ENCODE measurements at places on chromosomes 2 and 18.

GRCh38 chr2:88499204-88499603, 46.7 kb upstream of the FOXI3 start:
- no peak for DNase-seq

DNA sequence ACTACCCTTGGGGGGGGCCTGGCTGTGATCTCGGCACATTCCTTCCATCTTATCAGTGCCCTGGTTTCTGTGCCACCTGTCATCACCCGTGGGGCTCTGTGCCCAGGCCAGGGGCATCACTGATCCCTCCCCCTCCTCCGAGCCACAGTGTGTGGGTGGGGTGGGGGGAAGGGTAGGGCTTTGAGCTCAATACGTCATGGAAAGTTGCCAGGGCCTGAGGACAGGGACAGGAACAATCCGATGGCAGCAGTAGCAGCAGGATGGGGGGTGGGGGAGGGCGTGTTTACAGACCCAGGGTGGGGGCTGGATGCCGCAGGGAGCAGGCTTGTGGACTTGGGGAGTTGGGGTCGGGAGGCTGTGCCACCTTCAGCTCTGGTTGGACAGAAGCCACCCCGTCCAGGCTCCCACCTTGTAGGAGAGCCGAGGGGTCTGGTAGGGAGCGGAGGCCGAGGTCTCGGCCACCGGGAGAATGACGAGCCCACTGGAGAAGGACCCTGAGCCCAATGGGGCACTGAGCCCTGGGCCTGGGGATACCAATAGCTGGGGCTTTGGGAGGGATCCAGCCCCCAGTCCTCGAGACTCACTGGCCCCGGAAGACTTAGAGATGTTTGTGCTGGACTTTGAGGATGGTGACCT, 3.5 kb downstream of the SLC4A3 start:
- no peak for DNase-seq

- DNase-seq = no peak
Observed at GRCh38 chr2:196066291-196067087, 2.1 kb downstream of the DNAH7 start.

- DNase-seq = no peak
Observed at GRCh38 chr2:27013738-27014137, 19.0 kb upstream of the TMEM214 start.

GRCh38 chr2:109611467-109612095, 2.2 kb downstream of the SEPTIN10 start:
- no peak for DNase-seq

DNA sequence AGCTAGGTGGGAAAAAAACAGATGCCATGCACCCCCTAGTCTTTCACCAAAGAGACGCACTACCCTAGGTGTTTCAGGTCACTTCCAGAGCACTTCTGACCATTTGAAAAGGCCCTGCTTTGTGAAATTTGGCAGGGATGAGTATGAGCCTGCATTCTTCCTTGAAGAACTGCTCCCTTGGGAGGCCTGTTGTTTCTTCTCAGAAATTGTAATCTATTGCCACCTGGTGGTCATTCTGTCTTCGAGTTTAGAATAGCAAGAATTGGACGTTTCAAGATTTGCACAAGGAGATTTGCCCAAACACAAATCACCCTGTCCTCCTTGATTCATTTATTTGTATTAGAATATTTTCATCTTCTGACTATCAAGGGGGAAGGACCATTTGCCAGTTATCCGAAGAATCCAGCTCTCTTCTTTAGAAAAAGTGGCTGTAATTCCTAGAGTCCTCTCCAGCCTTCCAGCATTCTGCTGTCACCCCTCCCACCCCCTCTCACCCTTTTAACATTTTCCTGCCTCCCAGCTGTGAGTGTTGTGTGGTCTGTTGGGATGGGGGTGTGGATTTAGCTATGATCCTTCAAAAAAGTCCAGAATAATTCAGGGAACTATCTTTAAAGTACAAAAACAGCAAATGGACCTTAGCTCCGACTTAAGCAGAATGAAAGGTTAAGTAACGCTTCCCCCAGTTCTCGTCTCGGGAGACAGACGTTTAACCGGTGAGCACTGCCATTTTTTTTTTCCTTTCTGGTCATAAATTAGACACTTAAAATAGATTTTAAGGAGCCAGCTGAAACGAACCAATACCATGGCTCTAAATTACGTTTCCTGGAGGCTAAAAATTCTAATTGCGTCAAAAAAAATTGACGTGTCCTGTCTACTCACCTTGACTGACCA, 3.7 kb upstream of the GAD1 start:
- DNase-seq = peak; percentile 65

DNA sequence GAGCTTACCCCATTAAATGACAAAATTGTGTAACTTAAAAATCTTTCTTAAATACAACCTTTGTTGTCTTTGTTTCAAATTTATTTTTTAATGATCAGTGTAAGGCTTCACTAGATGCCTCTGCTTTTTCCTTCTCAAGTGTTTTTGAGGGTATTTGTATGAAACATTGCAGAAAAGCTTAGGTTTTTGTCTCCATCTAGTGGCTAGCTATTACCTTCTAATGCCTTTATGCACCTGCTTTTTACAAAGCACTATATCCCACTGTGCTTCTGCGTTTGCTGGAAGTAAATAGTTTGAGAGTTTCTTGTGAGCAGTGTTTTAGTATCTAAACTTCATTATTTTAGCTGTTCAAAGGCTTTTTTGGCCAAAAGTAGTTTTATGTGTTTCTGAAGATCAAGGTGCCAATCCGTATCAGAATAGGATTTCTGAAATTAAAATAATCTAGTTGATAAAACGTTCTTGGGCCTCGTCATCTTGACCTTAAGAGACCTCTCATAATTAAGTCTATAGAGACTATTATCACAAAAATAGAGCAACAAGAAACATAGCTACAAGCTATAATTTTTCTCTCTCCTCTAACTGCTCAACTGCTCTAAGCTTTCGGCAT, 47.0 kb downstream of the IWS1 start:
- no peak for DNase-seq

- DNase-seq = no peak
Observed at GRCh38 chr2:157722580-157723234, 94.0 kb upstream of the ACVR1C start.

DNA sequence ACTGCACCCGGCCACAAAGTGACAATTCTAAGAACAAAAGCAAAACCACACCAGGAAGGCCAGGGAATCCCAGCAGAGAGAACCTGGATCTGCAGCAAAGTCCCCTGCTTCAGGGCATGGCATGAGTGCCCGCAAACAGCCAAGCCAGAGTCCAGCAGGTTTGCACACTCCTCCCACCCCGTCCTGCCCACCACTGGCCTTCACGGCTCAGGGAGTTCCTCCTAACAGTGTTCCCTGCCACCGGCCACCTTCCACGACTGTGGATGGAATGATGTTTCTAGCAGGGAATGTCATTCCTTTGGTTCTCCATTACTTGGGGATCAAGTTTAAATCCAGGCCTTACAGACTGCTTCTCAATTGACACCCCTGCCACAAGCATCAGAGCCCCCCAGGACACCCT, 42.0 kb upstream of the B3GNT7 start:
- no peak for DNase-seq

GRCh38 chr18:12309683-12310198, 1.7 kb downstream of the TUBB6 start:
- no peak for DNase-seq

Measured in CD4-positive, alpha-beta T cell treated with Interleukin-4 for 1 hour (primary cell).